ENCODE measurements at places on chromosomes 13 and 19. TPM values are rescaled to one million over a fixed set of nuclear protein-coding genes. Genes with fewer than 3 reads are reported as not detected.

The GPR180 gene
- total RNA-seq, result 9.9 TPM

The TEX26 gene
- total RNA-seq, result not detected

The CEBPA gene
- total RNA-seq, result 0.10 TPM

The NOTCH3 gene
- 37.5 TPM for total RNA-seq

The CEACAM16 gene
- total RNA-seq, result not detected

The GPR4 gene
- 12.6 TPM for total RNA-seq

The APOC4 gene
- total RNA-seq, result not detected

The AKAP11 gene
- total RNA-seq, result 20.5 TPM

Data from glomerular endothelial cell (primary cell).